ENCODE measurements at places on chromosomes 11 and 22.

GRCh38 chr11:94934362-94934761 lies 39.0 kb downstream of the CWC15 start:
- no peak for DNase-seq

DNA sequence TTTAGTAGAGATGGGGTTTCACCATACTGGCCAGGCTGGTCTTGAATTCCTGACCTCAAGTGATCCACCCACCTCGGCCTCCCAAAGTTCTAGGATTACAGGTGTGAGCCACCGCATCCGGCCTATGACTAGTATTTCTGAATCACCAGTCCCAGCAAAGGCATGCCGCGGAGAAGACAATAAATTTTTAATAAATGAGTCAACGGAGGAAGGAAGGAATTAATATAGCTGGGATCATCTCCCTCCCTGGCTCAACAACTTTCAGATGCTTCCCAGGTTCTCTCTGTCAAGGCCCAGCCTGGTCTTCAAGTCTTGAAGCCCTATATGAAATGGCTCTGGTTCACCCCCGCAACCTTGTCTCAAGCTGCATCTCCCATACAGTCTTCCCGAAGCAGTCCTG lies 45.7 kb downstream of the CYTH4 start:
- no peak for DNase-seq

DNA sequence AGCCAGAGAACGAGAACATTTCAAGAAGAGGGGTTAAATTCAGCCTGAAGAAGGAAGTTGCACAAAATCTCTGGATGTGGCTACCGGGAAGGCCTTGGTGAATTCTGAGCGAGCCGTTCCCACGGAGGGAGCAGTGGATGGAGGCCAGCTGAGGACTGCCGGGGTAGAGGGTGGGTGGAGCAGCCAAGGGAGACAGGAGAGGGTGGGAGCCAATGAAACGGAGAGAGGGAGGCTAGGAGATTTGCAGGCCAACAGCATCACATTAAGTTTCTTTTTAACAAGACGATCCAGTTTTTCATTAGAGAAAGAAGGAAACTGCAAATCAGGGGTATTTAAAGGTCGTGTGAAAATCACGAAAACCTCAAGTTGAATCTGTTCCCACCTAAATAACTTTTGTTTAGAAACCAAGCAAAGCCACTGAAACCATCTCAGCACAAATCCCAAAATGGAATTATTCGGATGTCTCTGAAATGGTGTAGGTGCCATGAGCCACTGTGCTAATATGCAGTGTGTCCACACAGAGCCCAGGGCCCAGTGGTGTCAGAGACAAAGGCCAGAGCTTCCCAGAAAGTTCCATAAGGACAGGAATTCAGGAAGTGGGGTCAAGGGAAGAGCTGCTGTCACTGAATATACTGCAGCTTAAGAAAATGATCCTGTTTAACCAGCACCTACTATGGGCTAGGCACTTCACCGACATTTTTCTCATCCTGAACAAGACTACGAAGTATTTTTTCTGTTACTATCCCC lies 59.7 kb upstream of the SLC35C1 start:
- DNase-seq = no peak

DNA sequence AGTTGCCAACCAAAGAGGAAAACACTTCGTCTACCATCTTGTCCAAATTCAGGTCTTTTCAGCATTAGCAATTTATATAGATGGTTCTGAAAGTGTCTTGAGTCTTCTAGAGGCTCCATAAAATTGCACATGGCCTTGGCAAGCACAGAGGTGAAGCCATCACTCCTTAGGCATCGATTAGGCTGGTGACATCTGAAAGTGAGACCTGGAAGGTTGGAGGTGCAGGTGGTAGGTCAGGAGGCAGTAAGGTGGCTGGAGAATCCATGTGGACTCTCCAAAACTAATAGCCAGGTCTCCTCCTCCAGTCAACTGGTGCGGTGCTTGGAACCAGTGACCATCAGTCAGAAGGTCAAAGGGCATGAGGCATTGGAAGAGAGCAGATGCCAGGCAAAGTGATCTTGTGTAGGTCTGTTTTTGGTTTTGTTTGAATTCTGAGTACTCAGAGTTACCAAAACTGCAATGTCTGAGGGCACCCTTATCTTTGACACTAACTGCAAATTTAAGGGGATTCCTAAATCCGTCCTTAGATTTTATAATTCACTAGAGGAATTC lies 6.6 kb upstream of the APOL2 start:
- no peak for DNase-seq

DNA sequence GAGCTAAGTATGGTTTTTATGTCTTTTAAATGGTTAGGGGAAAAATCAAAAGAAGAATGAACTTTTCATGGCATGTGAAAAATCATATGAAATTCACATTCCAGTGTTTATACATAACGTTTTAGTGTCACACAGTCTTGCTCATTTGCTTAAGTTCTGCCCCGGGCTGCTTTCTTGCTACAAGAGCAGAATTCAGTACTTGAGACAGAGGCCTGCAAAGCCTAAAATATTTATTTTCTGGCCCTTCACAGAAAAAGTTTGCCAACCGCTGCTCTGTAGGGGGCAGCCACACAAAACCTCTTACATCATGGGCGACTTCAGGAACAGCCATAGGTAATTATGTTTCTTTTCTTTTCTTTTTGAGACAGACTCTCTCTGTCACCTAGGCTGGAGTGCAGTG lies 1.0 kb upstream of the ATG2A start:
- no peak for DNase-seq

DNA sequence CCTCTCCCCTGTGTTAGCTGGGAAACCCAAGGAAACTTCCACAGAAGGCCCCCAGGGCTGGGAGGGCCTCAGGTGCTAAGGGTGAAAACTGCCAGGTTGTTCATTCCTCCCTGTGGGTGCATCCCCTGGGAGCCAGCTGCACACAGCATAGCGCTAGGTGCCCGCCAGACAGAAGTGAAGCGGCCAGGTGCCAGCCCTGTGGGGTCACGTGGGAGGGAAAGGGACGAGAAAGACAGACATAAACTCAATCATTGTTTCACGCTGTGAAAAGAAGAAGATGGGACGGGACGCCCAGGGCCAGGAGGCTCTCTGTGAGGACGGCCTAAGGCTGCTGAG lies 31.6 kb upstream of the HMOX1 start:
- DNase-seq = no peak
